ENCODE measurements at places on chromosomes 5 and 9. TPM values are rescaled to one million over a fixed set of nuclear protein-coding genes. Genes with fewer than 3 reads are reported as not detected.

- DNase-seq: no peak
Measured at GRCh38 chr9:128003966-128004604, 23.3 kb upstream of the EEIG1 start.

GRCh38 chr5:88854769-88855168 is 28.2 kb downstream of the MEF2C start:
- DNase-seq: no peak

The SPATA31A7 gene
- total RNA-seq: not detected

DNA sequence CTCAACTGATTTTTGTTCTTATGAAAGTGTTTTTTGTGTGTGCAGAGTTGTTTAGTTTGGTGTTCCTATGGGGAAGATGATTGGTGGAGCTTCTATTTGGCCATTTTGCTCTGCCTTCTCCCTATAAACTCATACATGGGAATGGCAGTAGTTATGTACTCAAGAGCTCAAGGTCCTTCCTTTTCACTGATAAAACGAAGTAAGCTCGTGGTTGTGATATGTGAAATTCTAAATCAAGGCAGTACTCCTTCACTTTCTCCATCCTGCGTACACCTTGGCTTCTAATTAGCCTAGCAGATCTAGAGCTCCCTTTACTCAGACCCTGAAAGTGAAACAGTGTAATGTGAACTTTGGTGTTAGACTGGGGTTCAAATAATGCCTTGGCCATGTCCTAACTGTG is 159.3 kb upstream of the TNC start:
- DNase-seq: no peak

The WDR38 gene
- not detected for total RNA-seq

GRCh38 chr5:138632900-138633489 is 57.8 kb upstream of the HSPA9 start:
- no peak for DNase-seq

- no peak for DNase-seq
Measured at GRCh38 chr5:180375291-180375690, 22.2 kb upstream of the GFPT2 start.

DNA sequence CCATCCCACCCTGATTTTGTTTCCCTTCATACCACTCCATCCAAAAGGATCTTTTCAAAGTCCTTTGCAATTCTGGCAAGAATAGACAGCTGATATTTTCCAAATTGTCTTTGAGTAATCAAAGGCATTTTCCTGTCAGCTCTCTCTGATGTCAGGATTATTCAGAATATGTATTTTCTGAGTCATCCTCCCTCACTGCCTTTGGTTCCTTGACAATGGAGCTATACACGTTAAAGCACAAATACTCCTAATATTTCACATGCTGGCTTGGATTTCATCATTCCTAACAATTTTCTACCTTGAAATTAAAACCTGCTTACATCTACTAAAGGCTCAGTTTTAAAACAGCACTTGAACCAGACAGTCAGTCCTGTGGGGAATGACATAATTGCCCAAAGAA is 379.4 kb downstream of the GADD45G start:
- no peak for DNase-seq

The SPRY4 gene
- 13.5 TPM for total RNA-seq

DNA sequence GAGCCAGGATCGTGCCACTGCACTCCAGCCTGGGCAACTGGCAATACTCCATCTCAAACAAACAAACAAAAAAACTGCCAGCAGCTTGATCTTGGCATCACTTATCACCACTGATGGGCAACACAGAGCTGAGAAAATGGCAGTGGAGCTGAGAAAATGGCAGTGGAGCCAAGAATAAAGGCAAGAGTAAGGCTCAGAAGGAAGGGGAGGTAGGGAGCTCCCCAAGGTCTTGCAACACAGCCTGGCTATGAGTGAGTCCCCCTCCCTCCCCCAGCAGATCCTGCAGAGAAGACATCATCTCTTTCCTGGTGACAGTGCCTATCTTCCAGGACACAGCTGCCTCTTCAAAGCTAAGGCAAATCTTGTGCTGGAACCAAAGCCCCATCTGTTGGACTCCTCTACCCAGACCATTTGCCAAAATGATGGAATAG is 70.3 kb downstream of the UGCG start:
- DNase-seq: no peak

DNA sequence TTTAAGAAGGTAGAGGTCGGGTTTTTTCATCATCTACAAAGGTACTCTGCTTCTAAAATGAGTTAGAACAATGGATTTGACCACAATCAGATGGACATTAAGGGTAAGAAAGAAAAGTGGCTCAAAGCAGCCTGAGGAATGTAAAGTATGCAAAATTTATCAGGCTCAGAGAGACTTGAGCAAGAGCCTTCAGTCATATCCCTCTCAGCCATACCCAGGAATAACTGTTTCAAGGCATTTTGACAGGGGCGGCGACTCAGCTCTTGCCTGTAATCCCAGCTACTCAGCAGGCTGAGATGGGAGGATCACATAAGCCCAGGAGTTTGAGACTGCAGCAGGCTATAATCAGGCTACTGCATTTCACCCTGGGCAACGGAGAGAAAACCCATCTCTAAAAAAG is 38.8 kb upstream of the ANXA2R start:
- no peak for DNase-seq

The PCDHB7 gene
- 0.98 TPM for total RNA-seq

The SLC36A3 gene
- not detected for total RNA-seq
